ENCODE measurements at places on chromosomes 12 and 14.

GRCh38 chr12:53751336-53752191 is at the start of gene CISTR:
CISTR (minus strand) TSS chr12:53751979.
- peak; percentile 58 for DNase-seq

GRCh38 chr12:16002880-16003279 is 91.7 kb downstream of the DERA start:
- DNase-seq, result no peak

GRCh38 chr12:17478908-17479673 is 610.9 kb downstream of the RERGL start:
- DNase-seq, result no peak

DNA sequence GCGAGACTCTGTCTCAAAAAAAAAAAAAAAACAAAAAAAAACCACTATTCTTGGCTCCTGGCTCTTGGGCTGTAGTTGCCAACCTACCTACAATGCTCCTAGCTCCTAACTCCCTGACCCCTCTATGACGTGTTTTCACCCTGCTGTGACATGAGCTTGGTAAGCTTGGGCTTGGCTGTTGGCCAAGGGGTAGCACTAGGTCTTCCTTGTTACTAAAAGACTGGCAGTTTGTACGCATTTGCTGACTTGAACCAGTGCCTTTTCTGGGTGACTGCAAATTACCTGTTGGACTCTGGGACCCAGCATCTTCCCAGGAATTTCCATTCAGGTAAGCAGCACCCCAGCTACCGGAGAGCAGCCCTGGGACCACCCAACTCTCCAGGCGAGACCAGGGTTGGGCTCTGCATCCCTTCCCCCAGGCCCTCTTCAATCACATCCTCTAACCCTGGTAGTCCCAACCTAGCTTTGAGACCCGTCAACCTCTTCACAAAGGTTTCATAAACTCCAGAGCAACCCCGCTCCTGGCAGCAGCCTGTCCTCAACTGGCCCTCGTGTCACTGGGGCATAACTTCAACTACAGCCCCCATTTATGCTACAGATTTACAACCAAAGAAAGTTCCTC is 8.3 kb downstream of the CDK2AP1 start:
- DNase-seq, result no peak

DNA sequence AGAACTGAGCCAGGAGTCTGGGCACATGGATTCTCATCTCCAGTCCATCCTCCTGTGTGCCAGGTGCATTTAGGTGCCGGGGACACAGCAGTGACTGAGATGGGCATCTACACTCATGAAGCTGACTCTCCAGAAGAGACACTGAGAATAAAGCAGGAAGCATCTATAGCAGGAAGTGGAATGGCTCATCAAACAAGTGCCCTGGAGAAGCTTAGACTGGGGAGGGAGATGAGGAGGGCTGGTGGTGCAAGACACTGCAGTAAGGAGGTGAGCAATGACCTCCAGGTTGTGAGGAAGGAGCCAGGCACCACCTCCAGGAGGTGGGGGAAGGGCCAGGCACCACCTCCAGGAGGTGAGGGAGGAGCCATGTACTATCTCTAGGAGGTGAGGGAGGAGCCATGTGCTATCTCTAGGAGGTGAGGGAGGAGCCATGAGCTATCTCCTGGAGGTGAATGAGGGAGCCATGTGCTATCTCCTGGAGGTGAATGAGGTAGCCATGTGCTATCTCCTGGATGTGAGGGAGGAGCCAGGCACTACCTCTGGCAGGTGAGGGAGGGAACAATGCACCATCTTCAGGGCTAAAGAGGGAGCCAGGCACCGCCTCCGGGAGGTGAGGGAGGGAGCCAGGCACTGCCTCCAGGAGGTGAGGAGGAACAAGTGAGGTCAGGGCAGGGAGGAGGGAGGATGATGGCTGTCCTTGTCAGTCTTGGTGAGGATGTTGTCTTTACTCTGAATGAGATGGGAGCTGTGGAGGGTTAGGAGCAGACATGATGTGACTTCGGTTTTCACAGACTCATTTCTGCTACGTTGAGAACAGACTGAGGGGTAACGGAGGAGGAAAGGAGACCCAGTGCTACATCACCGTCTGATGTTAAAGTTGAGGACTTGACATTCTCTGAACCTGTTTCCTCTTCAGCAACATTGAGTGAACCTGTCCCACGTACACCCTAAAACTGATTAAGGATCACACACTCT is 961.9 kb upstream of the TMEM132C start:
- DNase-seq, result no peak

DNA sequence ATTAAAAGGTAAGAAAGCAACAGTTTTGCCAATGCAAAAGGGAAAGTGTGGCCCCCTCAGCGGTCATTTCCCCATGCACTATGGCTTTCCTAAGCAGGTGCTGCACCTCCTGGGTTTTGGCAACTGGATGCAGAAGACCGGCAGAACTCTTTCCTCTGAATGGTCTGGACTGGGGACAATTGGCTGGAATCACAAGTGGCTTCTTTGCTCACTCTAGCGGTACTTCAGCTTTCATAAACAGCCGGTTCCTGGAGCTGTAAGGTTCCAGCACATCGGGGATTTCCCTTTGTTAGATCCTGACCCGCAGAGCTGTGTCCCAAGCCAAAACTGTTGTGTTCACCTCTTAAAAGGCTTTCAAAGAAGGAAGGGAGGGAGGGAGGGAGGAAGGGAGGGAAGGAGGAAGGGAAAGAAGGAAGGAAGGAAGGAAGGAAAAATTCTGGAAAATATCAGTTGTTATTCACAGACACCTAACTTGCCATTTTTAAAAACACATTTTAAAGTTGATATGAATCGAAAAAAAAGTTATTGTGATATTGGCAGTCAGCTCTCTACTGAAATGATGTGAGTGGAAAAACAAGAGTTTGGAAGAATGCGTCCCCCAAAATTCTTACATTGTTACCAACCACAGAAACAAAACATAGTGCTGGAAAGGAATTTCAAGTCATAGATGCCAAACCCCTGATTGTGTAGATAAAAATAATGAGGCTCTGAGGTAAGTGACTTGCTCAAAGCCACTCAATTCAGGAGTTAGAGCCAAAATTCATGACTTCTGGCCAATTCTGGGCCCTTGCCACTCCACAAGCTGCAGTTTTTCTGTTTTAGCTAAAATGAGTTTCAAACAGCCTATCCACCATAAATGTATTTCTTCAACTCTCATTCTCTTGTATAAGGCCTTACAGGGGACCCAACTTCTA is 220.6 kb upstream of the HMGA2 start:
- DNase-seq, result no peak

GRCh38 chr12:50947933-50948626 is 4.3 kb upstream of the HIGD1C start:
- DNase-seq, result no peak

GRCh38 chr12:13422291-13422690 is 225.8 kb downstream of the EMP1 start:
- no peak for DNase-seq

All from NCI-H146 (cell line).